A549 treated with RU486 at 1 μM for 4 hours (cell line): ENCODE measurements at places on chromosomes 2 and 18. TPM values are rescaled to one million over a fixed set of nuclear protein-coding genes. Genes with fewer than 3 reads are reported as not detected.

The IL18RAP gene
- 0.05 TPM in 1 of 5 replicates, not detected in the others for total RNA-seq

The TUBB8B gene
- total RNA-seq = 0.32 TPM in 1 of 5 replicates, not detected in the others

The STPG4 gene
- 0.10 to 0.17 TPM in 2 of 5 replicates, not detected in the others for total RNA-seq

The ACTG2 gene
- total RNA-seq = 0.17 to 0.43 TPM (median 0.29 TPM) in 4 of 5 replicates, not detected in the other

The LCT gene
- total RNA-seq = 0.03 to 0.07 TPM (median 0.05 TPM) in 3 of 5 replicates, not detected in the others

The SNED1 gene
- total RNA-seq = 0.30 to 1.1 TPM (median 0.53 TPM) in 5 replicates
